ENCODE measurements at places on chromosomes 6 and 20.
A peak's percentile ranks its signal among the peaks of the same experiment; 100 is the strongest.

GRCh38 chr6:82924799-82925535, 140.7 kb downstream of the UBE3D start:
- DNase-seq: no peak

DNA sequence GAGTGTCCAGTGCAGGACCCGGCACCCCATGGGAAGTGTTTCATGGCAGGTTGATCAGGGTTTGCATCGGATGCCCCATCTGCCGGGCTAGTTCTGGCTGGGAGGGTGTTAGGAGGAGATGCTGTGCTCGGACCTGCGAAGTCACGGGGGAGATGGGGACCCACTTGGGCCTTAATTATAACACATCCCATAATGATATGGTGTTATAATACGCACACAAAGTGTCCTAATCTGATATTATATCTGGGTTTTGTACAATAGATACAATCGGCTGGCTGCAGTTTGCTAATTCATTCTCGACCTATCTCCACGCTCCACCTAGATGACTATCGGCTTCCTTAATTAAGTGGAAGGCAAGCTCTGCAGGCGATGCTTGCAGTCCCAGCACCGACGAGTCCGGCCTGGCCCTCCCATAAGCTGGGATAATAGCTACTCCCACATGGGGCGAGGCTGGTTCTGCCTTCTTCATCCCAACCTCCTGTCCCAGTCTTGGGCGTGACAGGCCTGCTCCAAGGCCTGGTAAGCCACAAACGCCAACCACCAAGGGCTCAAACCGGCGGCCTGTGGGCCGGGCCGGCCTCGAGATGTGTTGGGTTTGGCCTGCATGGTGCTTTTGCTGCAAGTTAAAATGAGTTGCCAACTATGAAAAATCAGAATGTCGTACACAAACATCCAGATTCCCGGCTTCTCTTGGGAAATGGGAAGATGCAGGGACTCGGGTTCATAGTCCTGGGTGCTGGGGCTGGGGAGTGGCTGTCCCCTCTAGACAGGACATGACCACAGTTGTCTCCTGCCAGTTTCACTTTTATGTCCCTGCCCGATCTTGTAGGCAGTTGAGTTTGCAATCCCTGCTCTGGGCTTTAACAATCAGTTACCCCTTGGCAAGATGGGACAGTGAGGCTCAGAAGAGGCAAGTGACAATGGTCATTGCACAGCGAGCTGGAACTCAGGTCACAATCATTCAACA, 32.7 kb downstream of the CEBPB start:
- no peak for DNase-seq

- no peak for DNase-seq
Measured at GRCh38 chr6:83310046-83310445, 116.9 kb downstream of the RWDD2A start.

GRCh38 chr20:23146857-23147637, 60.9 kb upstream of the CD93 start:
- peak; percentile 1 for DNase-seq

DNA sequence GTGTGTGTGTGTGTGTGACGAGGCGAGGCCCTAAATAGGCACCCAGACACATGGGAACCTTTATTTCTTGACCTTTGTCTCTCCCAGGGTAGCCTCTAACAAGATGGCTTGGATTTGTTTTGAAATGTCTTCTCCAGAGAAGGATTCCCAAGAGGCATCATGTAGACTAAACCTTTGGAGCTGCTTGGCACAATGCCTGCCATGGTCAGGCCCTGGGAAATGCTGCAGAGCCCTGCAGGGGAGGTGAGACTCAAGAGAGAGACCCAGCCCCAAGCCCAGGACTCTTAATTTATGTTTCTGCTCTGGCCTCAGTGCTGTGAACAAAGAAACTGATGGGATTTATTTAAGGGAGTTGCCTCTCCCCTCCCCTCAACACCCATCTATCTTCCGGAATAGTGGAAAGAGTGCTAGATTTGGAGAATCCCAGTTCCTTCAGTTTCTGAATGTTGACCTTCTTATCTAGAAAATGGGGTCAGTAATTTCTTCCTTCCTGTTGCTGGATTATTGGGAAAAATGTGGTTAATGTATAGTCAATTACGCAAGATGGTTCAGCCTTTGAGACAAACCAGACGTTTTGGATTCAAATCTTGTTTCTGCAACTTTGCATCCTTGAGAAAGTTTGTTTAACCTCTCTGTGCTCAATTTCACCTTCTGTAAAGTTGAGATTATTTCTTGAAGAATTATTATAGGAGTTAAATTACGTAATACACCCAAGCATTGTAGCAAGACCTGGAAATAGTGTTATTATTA, 434.8 kb downstream of the MAFB start:
- no peak for DNase-seq

DNA sequence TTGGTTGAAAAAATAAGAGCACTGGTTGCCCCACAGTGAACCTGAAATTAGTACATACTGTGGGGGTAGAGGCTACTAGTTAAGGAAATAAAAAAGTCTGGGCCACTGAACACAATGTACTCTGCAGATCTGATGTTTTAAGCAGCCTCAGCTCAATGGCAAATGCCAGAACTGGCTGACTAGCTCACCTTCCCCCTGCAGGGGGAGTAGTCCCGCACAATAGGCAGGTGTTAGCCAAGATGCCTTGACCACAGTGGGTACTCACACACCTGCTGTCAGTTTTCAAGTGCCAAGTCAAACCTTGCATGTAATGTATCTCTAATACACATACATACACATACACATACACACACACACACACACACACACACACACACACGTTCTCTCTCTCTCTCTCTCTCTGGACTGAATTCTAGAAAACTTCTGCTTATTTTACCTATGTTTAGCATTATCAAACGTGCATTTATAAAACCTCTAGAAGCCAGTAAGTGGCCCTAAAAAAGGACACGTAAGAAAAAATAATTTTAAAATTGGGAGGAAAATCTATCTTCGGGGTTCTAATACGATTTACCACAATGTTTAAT, 36.1 kb downstream of the GMDS start:
- no peak for DNase-seq

DNA sequence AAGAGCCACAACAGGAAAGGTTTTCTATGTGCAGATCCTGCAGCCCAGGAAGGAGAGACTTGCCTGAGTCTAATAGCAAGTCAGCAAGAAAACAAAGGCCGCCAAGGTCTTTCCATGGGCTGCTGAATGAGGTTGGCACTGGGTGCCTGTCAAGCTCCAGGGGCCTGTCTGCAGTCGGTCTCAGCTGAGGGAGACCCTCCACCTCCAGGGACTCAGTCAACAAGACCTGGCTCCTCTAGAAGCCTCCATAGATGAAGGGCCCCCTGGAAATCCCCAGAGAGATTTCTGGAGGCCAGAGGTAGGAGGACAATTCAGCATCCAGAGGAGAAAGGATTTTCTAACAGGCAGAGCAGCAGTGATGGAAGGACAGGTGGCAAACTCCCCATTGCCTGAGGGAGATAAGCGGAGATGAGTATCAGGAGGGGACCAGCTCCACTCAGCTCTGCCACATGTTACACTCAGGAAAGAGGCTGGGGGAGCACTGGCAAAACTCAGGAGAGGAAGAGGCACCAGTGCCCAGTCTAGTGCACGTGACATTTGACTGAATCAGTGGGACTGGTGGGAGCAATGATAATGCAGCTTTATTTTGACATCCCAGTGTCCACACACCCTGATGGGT, 33.5 kb upstream of the FKBP1A start:
- DNase-seq: no peak
